ENCODE measurements at places on chromosomes 5 and 9. TPM values are rescaled to one million over a fixed set of nuclear protein-coding genes. Genes with fewer than 3 reads are reported as not detected.
A peak's percentile ranks its signal among the peaks of the same experiment; 100 is the strongest.

Gene SLC6A7
- total RNA-seq: not detected

Gene SV2C
- 0.13 TPM for total RNA-seq

Gene ASB6
- 8.5 TPM for total RNA-seq

Gene SET
- total RNA-seq: 112 TPM

Gene ARL14EPL
- total RNA-seq: not detected

Gene GCNT4
- 2.9 TPM for total RNA-seq

Gene KCNMB1
- total RNA-seq: 0.08 TPM

DNA sequence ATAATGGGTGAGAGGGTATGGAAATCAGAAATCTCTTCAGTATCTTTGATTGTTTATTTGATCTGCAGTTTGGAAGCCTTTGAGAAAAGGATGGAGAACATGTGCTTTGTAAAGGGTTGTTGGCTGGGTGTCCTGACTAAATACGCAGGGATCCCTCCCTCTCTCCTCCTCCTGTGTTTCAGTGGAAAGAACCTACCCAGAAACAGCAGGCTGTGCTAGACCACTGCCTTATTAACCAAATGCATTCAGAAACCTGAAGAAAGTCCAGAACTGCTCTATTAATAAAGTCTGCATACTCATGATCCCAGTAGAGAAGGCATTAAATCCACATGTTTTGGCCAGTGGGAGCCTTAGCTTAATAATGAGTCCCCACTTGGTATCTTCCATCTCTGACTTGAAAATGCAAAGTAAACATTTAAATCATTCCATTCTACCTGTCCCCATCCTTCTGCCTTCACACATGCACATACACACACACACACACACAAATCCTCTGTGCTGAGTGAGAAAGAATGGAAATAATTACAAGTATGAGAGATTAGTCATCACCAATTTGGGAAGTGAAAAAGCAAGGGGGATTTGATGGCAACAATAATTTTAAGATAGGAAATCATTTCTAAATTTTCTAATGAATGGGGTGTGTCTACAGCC, 10.0 kb upstream of the LECT2 start:
- no peak for DNase-seq

DNA sequence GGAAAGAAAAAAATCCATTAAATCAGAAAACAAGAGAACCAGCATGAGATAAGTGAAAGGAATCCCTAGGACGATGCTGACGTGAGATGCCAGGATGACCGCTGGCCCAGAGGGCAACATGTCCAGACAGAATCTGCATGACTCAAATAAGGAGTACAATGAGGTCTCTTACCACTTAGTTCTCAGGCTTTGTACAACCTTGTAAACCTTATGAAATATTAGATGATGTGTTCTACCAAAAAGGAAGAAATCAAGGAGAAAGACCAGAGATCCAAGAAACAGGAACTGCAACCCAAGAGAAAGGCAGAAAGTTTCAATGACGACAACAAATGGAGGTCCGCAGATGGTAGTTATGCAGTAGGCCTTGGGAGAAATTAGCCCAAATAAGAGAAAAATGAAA, 2.8 kb upstream of the GPR150 start:
- no peak for DNase-seq

GRCh38 chr5:61267116-61267515, 64.9 kb upstream of the ZSWIM6 start:
- DNase-seq: no peak

- DNase-seq: no peak
Observed at GRCh38 chr5:113150821-113151220, 174.2 kb downstream of the DCP2 start.

DNA sequence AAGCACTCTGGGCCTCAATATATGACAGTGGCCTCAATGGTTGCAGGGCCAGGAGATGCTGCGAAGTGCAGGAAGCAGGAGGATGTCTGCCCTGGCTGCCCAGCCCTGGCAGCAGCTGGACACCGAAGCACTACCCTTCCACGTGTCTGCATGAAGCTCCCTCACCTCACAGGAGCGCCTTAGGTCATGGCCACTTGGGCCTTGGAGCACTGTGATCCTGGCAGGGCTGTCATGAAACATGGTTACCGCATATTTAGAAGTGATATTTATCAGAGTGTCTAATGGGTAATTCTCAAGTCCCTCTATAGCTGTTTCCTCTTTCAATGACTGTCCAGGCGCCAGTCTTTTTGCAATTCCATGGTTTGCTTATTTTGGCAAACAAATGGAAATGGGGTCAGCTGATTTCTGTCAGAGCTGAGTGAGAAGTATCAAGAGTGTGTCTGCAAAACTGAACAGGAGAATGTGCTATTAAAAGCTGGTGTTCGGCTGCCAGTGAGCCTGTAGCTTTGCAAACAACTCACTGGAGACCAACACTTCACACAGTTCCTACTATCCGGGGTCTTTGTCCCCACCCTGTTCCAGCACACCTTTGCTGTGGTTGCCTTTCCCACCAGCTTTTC, 285.9 kb downstream of the KIF4B start:
- no peak for DNase-seq

- no peak for DNase-seq
Observed at GRCh38 chr5:158875272-158875679, 224.4 kb downstream of the EBF1 start.

DNA sequence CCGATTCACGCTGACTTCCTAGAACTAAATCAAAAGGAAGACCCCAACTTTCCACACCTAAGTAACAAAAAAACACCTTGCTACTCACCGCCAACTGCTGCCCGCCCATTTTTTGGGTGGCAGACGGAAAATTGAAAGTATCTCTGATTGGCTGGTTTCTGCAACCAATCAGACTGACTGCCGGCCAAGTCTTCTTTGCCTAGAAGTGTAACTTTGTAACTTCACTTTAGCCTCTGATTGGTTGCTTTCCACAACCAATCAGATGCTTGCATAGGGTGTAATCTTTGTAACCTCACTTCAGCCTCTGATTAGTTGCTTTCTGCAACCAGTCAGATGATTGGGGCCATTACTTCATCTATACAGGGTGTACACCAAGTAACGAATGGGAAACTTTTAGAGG, 42.6 kb upstream of the ANKH start:
- no peak for DNase-seq

- no peak for DNase-seq
Observed at GRCh38 chr9:113898151-113898550, 22.0 kb downstream of the ZNF618 start.

- no peak for DNase-seq
Observed at GRCh38 chr9:76562511-76562911, 103.5 kb downstream of the GCNT1 start.

DNA sequence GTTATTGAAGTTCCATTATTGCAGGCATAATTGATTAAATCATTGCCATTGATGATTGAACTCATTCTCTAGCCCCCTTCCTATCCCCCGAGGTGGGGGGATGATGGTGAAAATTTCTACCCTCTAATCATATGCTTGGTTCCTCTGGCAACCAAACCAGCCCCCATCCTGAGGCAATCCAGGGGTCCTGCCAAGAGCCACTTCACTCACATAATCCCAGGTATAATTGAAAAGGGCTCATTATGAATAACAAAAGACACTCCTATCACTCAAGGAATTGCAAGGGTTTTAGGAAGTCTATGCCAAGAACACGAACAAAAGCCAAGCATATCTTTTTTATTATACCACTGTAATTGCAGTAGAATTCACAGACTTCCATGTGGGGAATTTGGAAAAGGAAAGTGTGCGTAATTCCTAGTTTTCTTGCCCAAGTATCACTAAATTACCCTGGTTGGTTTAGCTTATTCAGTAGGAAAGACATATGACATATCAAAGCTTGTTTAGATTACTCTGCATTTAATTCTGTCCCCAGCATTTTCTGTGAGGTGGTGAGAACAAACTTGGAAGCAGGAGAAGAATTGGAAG, 130.7 kb upstream of the TAF11L2 start:
- DNase-seq: no peak

DNA sequence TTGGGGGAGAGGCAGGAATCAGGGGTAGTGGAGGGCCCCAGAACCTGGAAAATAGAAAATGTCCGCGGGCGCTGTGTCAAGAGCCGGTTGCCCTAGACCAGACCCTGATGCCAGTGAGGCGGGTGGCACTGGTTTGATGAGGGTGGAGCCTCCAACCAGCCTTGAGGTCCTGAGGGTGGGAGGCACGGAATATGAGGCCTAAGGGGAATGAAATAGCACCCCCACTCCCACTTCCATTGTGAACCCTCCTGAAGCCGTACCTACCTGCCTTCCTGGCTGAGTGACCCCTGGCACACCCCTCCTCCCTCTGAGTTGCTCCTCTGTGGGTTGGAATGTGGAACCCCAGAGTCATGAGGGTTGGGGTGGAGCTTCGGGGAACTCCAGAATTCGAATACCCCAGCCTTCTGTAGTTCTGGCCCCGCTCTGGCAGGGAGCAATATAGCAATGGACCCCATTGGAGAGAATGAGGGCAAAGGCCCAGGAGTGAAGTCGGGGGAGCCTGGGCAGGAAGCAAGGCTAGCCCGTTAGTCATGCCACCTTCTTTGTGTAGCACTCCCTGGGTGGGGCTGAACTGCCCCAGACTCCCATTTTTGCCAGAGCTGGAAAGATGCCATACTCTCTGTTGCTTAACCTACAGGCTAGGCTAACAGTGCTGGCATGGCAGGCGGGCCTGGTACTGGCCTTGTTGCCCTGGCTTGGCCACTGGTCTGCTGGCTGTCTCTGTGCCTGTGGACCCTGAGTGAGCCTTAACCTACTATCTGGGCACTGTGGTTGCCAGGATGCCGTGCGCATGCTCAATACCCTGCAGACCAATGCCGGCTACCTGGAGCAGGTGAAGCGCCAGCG, 1.0 kb downstream of the FPGS start:
- DNase-seq: peak; percentile 58

DNA sequence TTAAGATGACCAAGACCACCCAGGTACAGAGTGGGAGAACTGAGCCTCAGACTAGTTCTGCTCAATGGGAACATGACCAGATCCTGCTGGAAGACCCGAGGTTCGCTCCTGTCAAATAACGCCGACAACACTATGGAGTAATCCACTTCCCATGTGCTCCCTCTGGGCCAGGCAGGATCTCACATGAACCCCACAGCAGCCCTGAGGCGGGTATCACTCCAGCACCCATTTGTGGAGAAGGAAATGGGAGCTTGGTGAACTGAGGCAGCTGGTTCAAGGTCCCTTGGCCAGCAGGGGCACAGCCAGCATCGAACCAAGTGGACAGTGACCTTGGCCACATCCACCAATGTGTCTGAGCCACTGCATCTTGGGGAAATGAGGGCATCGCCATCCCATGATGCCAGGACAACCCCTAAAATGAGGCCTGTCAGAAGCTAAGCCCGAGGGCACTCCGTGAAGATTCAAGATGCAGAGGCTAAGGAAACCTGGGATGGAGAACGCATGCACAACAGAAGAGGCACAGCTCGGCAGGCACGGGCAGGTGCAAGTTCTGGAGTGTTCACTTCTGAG, 8.5 kb downstream of the ANKS6 start:
- no peak for DNase-seq

GRCh38 chr9:83062651-83063527, at the start of gene RASEF:
Gene RASEF (minus strand): TSS chr9:83063142. CDS start chr9:83062867, 275 bp downstream.
- DNase-seq: peak; percentile 89

GRCh38 chr9:133844398-133844784, 106.2 kb upstream of the SARDH start:
- no peak for DNase-seq

DNA sequence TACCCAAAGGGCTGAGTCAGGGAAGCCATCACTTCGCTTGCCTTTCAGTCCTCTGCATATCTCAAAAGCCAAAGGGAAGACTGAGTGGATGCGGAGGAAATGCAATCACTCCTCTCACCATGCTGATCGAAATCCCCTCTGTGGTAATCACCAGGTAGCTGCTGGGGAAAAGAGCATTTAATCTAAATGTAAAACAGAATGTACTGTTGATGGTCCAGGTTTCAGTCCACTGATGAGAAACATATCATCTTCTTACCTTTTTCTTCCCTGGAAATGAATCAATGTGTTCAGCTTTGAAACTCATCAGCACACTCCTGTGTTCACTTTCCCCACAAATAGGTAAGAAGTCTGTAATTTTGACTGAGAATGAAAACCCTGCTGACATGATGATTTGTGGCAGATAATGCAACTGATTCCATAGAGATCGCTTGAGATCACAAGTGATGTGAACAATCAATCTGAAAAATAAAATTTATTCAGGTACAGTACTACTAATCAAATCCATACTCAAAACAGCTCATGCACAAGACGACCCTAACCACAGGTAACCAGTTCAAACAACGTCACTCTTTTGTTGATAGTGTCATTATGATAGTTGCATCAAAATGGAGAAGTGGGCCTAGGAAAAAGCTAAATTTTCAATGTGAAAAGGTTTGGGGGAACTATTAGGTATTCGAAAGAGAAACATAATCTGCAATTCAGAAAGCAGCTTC, 454.0 kb upstream of the RGMB start:
- no peak for DNase-seq

DNA sequence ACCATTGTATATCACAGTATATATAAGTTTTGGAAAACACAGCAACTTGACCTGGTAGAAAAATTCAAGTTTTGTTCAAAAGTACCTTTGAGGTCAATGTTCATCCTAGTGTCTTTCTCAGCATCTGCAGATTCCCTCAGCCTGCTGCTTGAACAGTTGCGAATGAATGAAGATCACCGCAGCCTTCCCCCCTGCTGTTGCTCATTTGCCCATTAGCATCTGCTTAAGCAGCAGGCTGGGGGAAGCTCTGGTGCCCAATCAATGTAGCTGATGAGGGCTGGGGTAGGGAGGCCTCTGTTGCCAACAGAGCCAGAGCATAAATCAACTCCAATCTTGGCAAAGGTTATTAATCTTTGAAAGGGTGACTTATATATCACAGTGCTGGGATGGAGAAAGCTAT, 586.5 kb upstream of the PTPRD start:
- DNase-seq: no peak

DNA sequence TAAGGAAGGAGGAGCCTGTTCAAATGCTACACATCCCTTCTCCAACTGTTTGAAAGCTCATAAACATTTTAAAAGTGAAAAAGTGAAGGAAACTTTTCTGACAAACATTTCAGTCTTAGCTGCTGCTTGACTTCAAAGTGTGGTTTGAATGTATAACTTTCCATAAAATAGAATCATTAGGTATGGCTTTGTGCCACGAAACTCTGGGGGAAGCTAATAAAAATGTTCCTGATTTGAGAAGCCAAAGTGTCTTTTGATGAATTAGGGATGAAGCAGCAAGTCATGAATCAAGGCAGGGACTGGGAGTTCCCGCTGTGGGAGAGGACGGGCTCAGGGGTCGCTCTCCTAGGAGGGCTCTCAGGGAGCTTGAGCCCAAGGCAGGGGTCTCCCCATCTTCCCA, 15.3 kb downstream of the MVB12B start:
- no peak for DNase-seq

DNA sequence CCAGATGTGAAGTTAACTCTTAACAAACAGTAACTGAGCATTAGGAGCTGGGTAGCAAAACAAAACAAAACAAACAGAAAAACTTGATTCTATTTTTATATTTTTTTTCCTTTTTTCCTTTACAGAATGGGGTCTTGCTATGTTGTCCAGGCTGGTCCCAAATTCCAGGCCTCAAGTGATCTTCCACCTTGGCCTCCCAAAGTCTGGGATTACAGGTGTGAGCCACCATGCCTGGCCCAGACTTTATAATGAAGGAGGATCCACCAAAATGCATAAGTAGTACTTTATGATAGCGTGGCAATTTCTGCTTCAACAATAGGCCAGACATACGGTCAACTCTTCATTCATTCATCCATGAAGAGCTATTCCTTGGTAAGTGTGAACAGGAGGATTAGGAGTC, 5.9 kb upstream of the IQGAP2 start:
- no peak for DNase-seq

GRCh38 chr5:168656633-168657032, 77.5 kb upstream of the PANK3 start:
- no peak for DNase-seq

All from pancreas (tissue), 10 donors.